ENCODE measurements at places on chromosomes 6 and 20.

GRCh38 chr6:161409353-161409752 is 135.5 kb upstream of the AGPAT4 start:
- no peak for DNase-seq

DNA sequence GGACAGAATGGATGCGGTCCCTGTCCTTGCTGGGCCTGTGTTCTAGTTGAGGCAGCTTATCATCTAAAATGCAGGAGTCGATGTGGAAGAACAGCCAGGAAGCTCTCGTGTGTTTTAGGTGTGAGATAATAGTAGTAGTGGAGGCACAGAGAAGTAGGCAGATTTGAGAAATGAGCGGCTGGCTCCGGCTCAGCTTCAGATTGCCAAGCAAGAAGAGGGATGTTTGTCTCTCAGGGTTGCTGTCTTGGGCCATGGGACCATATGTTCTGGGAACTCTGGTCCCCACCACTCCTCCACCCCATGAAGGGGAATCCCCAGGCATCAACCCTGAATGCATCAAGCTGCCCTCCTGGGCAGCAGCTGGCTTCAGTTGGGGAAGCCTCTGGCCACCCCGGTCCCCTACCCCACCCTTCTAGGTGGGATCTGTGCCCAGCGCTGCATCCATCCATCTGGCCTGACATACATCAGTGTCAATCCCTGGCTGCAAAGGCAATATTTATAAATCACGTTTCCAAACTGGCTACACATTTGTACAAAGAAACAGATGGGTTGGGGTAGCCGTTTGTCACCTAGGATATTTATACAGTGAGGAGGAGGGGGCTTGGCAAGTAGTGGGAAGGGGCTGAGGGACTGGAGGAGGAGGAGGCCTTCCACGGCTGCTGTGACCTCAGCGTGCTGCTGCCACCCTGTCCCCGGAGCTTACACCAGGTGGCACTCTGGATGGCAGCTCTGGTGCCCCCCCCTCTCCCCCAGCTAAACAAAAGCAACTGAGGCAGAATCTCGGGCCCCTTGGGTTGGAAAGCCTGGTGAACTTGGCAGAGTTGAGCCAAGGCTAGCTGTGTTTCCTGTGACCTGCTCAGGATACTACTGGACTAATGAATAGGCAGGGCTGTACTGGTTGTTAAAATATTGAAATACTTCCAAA is 64.4 kb downstream of the CD40 start:
- DNase-seq = no peak

DNA sequence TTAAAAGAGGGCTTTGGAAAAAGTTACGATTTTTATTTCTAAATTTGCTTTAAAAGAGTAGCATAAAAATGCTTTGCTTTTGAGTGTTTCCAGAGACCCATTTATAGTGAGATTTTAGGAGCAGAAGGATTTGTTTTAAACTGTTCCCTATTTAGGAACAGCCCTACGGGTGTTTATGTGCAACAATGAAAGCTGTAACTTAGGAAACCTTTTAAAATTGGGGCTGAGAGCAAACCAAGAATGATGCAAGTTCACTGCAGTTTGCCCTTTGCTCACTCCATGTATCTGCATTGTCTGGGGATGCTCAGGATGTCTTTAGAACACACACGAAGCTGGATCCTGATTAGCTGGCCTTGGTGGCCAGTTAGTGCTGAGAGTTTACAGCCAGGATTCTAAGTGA is 40.9 kb downstream of the GHRH start:
- DNase-seq = no peak

GRCh38 chr20:30910937-30911725 is 346.3 kb upstream of the DEFB115 start:
- no peak for DNase-seq

GRCh38 chr6:70103798-70104197 is 199.1 kb downstream of the COL9A1 start:
- DNase-seq = no peak

DNA sequence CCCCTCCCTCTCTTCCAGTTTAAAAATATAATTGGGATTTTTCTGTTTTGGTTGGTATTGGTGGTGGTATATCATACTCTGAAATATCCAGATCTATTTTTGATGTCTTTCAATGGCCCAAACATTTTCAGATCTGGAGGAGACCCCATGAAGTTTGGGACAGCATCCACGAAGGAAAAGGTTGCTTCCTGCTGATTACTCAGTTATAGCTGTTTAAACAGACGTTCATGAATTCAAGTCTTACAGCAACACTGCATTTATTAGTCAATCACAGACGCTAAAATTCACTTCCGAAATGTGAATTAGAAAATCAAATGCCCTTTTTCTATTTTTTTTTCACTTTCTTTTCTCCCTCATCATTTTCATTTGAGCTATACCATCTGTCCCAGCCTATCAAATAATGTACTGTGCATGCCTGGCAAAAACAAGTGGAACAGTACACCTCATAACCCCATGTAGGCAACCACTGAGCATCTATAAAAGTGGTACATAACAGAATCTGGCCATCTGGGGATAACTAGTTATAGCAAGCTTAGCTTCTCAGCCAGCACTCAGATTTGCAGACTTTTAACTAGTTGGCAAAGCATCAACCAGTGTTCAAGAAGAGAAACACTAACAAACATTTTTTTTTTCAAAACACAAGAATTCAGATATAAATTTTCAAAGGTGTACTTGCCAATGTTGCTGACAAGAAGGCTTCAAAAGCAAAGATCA is 124.5 kb downstream of the HIVEP2 start:
- DNase-seq = no peak

DNA sequence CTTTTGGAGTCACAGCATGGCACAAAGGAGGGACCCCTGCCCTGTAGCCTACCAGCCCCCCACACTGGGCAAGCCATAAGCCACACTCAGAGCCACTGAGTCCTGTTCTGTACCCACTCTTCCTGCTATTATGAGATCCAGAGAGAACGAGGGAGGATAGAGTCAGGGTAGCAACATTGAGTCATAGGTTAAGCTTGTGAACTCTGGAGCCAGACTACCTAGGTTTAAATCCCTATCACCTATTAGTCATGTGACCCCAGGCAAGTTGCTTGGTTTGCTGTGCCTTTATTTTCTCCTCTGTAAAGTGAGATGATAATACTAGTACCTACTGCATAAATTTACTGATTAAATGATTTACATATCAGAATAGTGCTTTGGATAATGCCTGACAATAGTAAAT is 540 bp downstream of the CNBD2 start:
- DNase-seq = no peak

DNA sequence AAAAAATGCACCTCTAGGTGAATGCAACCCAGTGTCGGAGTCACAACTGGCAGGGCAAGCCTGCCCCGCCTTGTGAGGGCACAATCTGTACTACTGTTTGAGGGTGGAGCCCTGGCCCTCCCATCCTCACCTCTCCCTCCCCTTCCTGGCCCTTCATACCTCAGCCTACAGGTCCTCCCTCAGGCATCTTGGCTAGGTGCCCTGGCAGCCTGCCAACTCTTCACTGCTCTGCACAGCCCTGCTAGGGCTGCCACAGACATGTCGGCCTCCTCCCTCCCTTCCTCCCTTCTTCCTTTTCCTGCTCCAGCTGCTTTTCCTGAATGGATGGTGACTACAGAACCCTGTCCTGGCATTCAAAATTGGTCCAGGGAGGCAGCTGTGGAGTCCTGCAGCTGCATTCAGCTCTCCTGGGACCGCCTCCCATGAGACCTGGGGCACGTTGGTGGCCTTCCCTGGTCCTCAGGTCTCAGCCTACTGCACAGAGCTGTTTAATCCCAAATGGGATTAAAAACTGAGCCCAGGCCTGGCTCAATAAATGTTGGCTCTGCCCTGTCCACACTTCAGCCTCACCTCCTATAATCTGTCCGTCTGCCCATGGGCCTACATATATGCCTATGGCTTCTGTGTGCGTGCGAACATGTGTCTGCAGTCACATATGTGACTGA is 52.7 kb downstream of the CDH22 start:
- DNase-seq = no peak

GRCh38 chr6:46850792-46851191 is 57.6 kb downstream of the MEP1A start:
- no peak for DNase-seq

DNA sequence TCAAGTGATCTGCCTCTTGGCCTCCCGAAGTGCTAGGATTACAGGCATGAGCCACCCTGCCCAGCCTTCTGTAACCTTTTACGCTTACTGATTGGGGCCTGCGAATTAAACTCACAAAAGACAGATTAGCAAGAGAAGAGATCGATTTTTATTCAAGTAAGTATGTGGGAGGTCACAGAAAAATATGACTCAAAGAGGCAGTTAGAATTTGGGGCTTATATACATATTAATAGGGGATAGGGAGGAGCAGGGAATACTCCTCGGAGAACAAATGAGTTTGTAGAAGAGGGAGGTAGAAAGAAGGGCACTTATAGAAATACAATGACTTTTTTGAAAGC is 78.9 kb downstream of the CD24 start:
- no peak for DNase-seq

- no peak for DNase-seq
Observed at GRCh38 chr6:80380566-80380965, 274.1 kb downstream of the BCKDHB start.
